ENCODE measurements at places on chromosomes 3 and 15. TPM values are rescaled to one million over a fixed set of nuclear protein-coding genes. Genes with fewer than 3 reads are reported as not detected.

- no peak for DNase-seq
These were observed 20.5 kb downstream of the EAF2 start for GRCh38 chr3:121855555-121855954.

MST1R gene
- 1.6 TPM for polyA plus RNA-seq

CISH gene
- polyA plus RNA-seq = 2.2 TPM

GRCh38 chr3:140974900-140975299 lies 33.3 kb downstream of the SLC25A36 start:
- DNase-seq = no peak

EFHB gene
- polyA plus RNA-seq = 2.4 TPM

ERC2 gene
- polyA plus RNA-seq = 4.3 TPM

- DNase-seq = no peak
These were observed 6.9 kb downstream of the NIPA2 start for GRCh38 chr15:22845289-22845900.

DNA sequence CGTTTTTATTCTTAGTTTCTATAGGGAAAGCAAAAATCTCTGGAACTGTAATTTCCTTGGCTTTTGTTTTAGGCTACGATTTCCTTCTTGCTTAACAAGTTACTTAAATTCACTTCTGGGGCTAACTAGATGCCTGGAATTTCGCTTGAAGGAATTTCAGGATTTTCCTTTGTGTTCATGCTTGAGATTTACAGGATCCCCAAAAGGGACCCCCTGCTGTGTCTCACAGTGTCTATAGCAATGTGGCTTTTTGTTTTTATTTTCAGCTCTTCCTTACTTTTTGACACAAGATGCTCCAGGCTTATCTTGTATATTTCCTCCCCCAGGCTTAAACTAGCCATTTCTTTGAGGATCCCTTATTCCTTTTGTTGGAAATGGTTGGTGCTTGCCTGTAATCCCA lies 95.5 kb upstream of the DPPA4 start:
- DNase-seq = no peak

DNA sequence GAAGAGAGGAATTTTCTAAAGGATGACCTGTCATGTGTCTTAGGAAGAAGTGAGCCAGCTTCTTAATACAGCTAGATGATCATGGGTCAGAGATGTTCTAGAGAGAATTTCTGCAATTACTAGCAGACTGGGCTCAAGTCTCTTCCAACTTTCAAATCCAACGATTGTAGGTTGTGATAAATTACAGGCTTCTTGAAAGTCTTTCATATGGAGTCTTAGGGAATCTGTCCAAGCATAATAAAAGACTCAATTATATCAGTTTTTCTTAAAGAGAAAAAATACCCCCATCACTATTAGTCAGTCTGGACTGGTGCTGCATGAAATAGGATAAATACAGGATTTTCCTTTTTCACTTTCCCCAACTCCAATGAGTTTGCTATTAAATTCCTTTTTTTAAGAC lies 59.1 kb downstream of the DRD3 start:
- no peak for DNase-seq
